Breast epithelium (tissue), 4 donors: ENCODE measurements at places on chromosomes 16 and 17. TPM values are rescaled to one million over a fixed set of nuclear protein-coding genes. Genes with fewer than 3 reads are reported as not detected.

CCL11 gene
- total RNA-seq: 0.29 TPM

- no peak for DNase-seq
- H3K4me1 ChIP-seq: no peaks in the 10 kb centered on the region
- H3K4me3 ChIP-seq: no peak overlapping the region
- H3K27me3 ChIP-seq: no peaks in the 10 kb centered on the region
- H3K27ac ChIP-seq: no peak overlapping the region
Observed at GRCh38 chr17:80393961-80394360, 21.0 kb upstream of the ENDOV start.

DNA sequence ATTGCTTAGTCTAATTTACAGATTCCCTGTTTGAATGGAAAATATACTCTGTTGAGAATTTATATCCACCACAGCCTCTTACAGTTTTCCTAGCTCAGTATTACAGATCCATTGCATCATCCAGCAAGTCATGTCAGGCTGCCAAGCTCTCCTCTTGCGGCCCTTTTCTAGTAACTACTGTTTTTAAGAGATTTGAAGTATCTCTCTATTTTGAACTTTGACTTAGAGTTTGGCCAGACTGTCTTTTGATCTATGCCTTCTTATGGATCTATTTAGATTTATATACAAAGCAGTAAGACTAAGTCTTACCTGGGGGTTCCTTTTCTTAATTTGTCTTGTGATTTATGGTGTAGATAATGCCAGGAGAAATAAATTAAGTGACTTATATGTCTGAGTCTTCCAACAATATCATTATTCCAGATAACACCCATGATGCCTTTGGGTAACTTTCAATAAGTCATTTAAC is 53.1 kb upstream of the ABCC11 start:
- H3K4me3 ChIP-seq: no peak overlapping the region
- H3K4me1 ChIP-seq: no peaks in the 10 kb centered on the region
- no peaks in the 10 kb centered on the region for H3K27me3 ChIP-seq
- H3K27ac ChIP-seq: no peak overlapping the region
- no peaks in the 10 kb centered on the region for H3K36me3 ChIP-seq

DNA sequence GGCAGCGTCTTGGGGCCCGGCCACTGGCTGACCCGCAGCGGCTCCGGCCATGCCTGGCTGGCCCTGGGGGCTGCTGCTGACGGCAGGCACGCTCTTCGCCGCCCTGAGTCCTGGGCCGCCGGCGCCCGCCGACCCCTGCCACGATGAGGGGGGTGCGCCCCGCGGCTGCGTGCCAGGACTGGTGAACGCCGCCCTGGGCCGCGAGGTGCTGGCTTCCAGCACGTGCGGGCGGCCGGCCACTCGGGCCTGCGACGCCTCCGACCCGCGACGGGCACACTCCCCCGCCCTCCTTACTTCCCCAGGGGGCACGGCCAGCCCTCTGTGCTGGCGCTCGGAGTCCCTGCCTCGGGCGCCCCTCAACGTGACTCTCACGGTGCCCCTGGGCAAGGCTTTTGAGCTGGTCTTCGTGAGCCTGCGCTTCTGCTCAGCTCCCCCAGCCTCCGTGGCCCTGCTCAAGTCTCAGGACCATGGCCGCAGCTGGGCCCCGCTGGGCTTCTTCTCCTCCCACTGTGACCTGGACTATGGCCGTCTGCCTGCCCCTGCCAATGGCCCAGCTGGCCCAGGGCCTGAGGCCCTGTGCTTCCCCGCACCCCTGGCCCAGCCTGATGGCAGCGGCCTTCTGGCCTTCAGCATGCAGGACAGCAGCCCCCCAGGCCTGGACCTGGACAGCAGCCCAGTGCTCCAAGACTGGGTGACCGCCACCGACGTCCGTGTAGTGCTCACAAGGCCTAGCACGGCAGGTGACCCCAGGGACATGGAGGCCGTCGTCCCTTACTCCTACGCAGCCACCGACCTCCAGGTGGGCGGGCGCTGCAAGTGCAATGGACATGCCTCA is 773 bp downstream of the NTN3 start:
- H3K36me3 ChIP-seq: no peaks in the 10 kb centered on the region
- no peaks in the 10 kb centered on the region for H3K27me3 ChIP-seq
- H3K4me1 ChIP-seq: peaks cover 30% of the 10 kb centered on the region
- H3K4me3 ChIP-seq: peak overlapping the region; percentile 7

FN3K gene
- total RNA-seq: 9.4 TPM

SBK1 gene
- total RNA-seq: 1.3 TPM

SYNGR3 gene
- 0.64 TPM for total RNA-seq

XAF1 gene
- 25.2 TPM for total RNA-seq

DNA sequence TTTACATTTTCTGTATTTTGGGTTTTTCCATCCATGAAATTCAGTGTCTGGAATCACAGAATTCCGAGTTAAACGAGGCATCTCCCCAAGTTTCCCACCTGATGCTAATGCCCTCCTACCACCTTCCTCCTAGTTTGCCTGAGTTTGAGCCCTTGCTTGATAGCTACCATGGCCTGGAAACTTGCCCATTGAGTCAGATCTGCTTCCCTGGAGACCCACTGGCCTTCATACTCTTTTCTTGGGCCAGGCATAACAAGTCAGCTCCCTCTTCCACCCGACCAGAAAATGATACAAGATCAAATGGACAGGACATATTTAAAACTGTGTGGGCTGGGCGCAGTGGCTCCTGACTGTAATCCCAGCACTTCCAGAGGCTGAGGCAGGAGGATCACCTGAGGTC is 10.2 kb downstream of the SETD1A start:
- no peaks in the 10 kb centered on the region for H3K27me3 ChIP-seq
- no peak overlapping the region for H3K4me3 ChIP-seq
- no peak overlapping the region for H3K27ac ChIP-seq
- H3K36me3 ChIP-seq: peaks cover 38% of the 10 kb centered on the region
- H3K4me1 ChIP-seq: no peaks in the 10 kb centered on the region

DNA sequence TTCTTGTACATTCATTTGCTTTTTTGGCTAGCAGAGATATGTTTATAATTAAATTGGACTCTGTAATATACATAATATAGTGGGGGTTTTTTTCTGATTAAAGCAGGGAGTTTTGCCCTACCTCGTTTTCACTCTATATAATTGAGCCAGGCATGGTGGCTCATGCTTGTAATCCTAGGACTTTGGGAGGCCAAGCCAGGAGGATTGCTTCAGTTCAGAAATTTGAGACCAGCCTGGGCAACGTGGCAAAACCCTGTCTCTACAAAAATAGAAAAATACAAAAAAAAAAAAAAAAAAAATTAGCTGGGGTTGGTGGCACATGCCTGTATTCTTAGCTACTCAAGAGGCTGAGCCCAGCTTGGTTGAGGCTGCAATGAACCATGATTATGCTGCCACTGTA is 42.2 kb downstream of the PAFAH1B1 start:
- no peaks in the 10 kb centered on the region for H3K4me1 ChIP-seq
- H3K27ac ChIP-seq: no peak overlapping the region
- no peak for DNase-seq
- no peaks in the 10 kb centered on the region for H3K36me3 ChIP-seq

DNA sequence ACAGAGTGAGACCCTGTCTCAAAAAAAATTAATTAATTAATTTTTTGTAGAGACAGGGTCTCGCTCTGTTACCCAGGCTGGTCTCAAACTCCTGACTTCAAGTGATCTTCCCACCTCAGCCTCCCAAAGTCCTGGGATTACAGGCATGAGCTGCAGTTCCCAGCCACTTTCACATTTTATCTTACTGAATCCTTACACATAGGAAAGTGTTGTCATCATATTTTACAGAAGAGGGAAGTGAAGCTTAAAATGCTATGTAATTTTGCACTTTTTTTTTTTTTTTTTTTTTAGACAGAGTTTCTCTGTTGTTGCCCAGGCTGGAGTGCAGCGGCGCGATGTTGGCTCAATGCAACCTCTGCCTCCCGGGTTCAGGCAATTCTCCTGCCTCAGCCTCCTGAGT is 21.1 kb upstream of the ZNF629 start:
- H3K4me1 ChIP-seq: no peaks in the 10 kb centered on the region
- H3K36me3 ChIP-seq: no peaks in the 10 kb centered on the region
- no peak overlapping the region for H3K27ac ChIP-seq
- no peak for DNase-seq
- no peak overlapping the region for H3K4me3 ChIP-seq
- H3K27me3 ChIP-seq: no peaks in the 10 kb centered on the region

GRCh38 chr16:81035975-81036750 is 521 bp downstream of the ATMIN start:
- H3K4me1 ChIP-seq: no peaks in the 10 kb centered on the region
- H3K27me3 ChIP-seq: no peaks in the 10 kb centered on the region
- peak overlapping the region; percentile 68 for H3K27ac ChIP-seq
- DNase-seq: no peak
- H3K36me3 ChIP-seq: no peaks in the 10 kb centered on the region

- H3K4me1 ChIP-seq: no peaks in the 10 kb centered on the region
- no peaks in the 10 kb centered on the region for H3K27me3 ChIP-seq
- no peak overlapping the region for H3K27ac ChIP-seq
- H3K4me3 ChIP-seq: no peak overlapping the region
Observed at GRCh38 chr17:47470836-47471235, 60.1 kb upstream of the NPEPPS start.

DNA sequence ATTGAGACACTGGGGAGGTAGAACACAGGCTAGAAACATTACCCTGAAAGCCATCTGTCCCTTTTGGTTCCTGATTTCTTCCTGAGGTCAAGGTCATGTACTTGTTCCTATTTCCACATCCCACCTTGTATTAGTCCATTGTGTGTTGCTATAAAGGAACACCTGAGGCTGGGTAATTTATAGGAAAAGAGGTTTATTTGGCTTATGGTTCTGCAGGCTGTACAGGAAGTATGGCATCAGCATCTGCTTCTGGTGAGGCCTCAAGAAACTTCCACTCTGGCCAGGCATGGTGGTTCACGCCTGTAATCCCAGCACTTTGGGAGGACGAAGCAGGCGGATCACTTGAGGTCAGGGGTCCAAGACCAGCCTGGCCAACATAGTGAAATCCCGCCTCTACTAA is 7.4 kb upstream of the MED9 start:
- no peak overlapping the region for H3K4me3 ChIP-seq
- H3K36me3 ChIP-seq: no peaks in the 10 kb centered on the region
- H3K27me3 ChIP-seq: no peaks in the 10 kb centered on the region
- peaks cover 4% of the 10 kb centered on the region for H3K4me1 ChIP-seq

TBC1D16 gene
- total RNA-seq: 92.2 TPM

SSTR5 gene
- total RNA-seq: not detected

RNU2-1 gene
- total RNA-seq: not detected

GRCh38 chr16:85480727-85481101 is 132.4 kb upstream of the GSE1 start:
- H3K36me3 ChIP-seq: no peaks in the 10 kb centered on the region
- H3K27me3 ChIP-seq: no peaks in the 10 kb centered on the region
- no peak overlapping the region for H3K27ac ChIP-seq
- no peak overlapping the region for H3K4me3 ChIP-seq
- H3K4me1 ChIP-seq: no peaks in the 10 kb centered on the region

DNA sequence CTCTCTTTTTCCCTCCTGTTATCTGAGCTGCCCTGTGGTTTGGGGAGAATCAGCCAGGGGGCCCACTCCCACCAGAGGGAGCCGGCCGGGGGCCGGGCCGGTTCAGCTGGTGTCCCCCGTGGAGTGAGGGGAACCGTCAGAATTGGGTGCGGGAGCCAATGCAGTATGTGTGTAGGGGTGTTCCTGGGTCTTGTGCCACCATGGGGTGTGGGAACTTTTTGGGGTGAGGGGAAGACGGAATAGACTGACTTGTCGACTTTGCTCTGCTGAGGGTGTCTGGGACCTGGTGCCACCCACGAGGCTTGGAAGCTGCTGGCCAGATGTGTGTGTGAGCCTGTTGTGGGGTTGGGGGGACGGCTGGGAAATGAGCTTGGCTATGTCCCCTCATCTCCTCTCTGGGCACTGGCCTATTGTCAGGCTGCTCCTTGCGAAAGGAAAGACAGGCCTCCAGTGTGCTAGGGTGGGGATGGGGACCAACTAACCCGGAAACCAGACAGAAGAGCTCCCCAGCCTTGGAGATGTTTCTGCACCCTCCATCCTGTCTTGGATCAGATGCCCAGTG is 9.9 kb downstream of the RARA start:
- no peaks in the 10 kb centered on the region for H3K27me3 ChIP-seq
- peaks cover 34% of the 10 kb centered on the region for H3K4me1 ChIP-seq
- DNase-seq: no peak
- peak overlapping the region; percentile 91 for H3K4me3 ChIP-seq

- no peak overlapping the region for H3K27ac ChIP-seq
- no peak overlapping the region for H3K4me3 ChIP-seq
- H3K36me3 ChIP-seq: no peaks in the 10 kb centered on the region
- no peaks in the 10 kb centered on the region for H3K4me1 ChIP-seq
- DNase-seq: no peak
- no peaks in the 10 kb centered on the region for H3K27me3 ChIP-seq
Observed at GRCh38 chr16:59170099-59170712, 436.1 kb upstream of the GOT2 start.

GRCh38 chr17:48025040-48025903 is 12.3 kb downstream of the COPZ2 start:
- H3K27me3 ChIP-seq: peaks cover 3% of the 10 kb centered on the region
- H3K4me3 ChIP-seq: peak overlapping the region; percentile 40
- peak overlapping the region; percentile 75 for H3K27ac ChIP-seq
- no peaks in the 10 kb centered on the region for H3K36me3 ChIP-seq

- H3K4me3 ChIP-seq: no peak overlapping the region
- no peaks in the 10 kb centered on the region for H3K4me1 ChIP-seq
- DNase-seq: no peak
- H3K36me3 ChIP-seq: no peaks in the 10 kb centered on the region
Observed at GRCh38 chr17:64573214-64573613, 66.4 kb downstream of the CEP95 start.

DNA sequence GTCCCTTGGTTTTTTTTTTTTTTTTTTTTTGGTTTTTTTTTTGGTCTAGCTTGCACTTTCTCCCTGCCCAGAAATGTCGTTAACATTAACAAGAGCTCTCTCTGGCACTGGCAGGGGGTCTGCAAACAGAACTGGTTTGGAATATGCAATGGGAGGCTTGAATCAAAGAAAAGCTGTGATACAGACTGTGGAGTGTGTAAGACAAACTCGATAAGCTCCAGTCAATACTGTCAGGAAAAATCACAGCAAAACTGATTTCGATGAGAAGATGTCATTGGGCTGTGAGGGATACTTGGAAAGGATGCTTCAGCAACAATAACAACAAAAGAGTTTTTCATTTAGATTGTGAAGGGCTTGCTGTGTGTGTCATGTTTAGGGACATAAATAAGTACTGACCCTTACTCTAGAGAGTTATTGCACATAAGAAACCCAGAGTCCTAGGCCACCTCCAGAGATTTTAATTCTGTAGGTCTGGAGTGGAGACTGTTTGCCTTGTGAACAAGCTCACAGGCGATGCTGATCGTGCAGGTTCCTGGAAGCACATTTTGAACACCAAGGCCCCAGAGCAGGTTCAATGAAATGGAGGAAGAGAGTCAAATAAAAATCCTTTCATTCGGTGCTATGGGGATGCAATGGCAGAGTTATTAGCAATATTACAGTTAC is 470.7 kb upstream of the RBFOX1 start:
- H3K36me3 ChIP-seq: no peaks in the 10 kb centered on the region
- H3K27me3 ChIP-seq: no peaks in the 10 kb centered on the region
- H3K4me1 ChIP-seq: no peaks in the 10 kb centered on the region
- no peak overlapping the region for H3K27ac ChIP-seq
